ENCODE measurements at places on chromosomes 2 and 18. TPM values are rescaled to one million over a fixed set of nuclear protein-coding genes. Genes with fewer than 3 reads are reported as not detected.

The GNLY gene
- 0.80 TPM for polyA plus RNA-seq

The YIPF4 gene
- 45.7 TPM for polyA plus RNA-seq

The DUSP19 gene
- 5.2 TPM for polyA plus RNA-seq

The NYAP2 gene
- 8.6 TPM for polyA plus RNA-seq

The CKAP2L gene
- polyA plus RNA-seq = 6.0 TPM

The MERTK gene
- 16.8 TPM for polyA plus RNA-seq

The ESPNL gene
- 0.90 TPM for polyA plus RNA-seq

The SLC16A14 gene
- polyA plus RNA-seq = 35.8 TPM

The SLC35F5 gene
- 40.7 TPM for polyA plus RNA-seq

The MRPL19 gene
- polyA plus RNA-seq = 57.1 TPM

The SLC19A3 gene
- polyA plus RNA-seq = 6.1 TPM

The NT5DC4 gene
- not detected for polyA plus RNA-seq

The UGT1A5 gene
- not detected for polyA plus RNA-seq

The EGR4 gene
- not detected for polyA plus RNA-seq

The SYT4 gene
- polyA plus RNA-seq = 125 TPM

The GREB1L gene
- 4.6 TPM for polyA plus RNA-seq

The RHBDD1 gene
- 16.8 TPM for polyA plus RNA-seq

The SRBD1 gene
- 11.2 TPM for polyA plus RNA-seq

The TMEM247 gene
- not detected for polyA plus RNA-seq
